ENCODE measurements at places on chromosomes 16 and 17.

GRCh38 chr16:74745109-74745615 is 29.5 kb downstream of the FA2H start:
- no peak for DNase-seq

GRCh38 chr17:66684261-66684660 is 150.7 kb upstream of the CACNG5 start:
- no peak for DNase-seq

DNA sequence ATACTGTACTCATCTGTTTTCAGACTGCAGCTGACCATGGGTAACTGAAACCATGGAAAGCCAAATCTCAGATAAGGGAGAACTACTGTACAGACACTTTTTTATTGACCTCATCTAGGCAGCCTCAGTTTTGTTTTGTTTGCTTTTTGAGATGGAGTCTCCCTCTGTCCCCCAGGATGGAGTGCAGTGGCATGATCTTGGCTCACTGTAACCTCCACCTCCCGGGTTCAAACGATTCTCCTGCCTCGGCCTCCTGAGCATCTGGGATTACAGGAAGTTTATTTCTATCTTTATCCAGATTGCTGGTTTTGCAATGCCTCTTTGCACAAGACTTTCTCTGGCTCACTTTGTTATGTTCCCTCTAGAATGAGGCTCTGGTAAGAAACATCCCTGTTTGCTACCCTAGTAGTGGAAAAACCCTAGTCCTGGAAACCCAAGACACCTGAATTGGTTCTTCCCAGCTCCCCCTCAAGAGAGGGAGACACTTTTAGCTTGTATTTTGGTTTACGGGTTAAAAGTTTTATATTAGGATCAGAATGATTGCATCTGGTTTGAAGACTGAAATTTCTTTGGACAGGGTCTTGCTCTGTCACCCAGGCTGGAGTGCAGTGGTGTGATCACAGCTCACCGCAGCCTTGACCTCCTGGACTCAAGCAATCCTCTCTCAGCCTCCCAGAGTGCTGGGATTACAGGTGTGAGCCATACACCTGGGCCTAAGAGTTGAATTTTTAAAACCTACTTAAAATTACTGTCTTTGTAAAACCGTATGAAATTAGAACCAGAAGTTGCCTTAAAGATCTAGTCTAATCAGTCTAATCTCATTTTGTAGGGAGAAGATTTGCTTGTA is 38.9 kb downstream of the ZNF207 start:
- DNase-seq = no peak

GRCh38 chr16:12436201-12436657 is 367.5 kb downstream of the CPPED1 start:
- DNase-seq = no peak

DNA sequence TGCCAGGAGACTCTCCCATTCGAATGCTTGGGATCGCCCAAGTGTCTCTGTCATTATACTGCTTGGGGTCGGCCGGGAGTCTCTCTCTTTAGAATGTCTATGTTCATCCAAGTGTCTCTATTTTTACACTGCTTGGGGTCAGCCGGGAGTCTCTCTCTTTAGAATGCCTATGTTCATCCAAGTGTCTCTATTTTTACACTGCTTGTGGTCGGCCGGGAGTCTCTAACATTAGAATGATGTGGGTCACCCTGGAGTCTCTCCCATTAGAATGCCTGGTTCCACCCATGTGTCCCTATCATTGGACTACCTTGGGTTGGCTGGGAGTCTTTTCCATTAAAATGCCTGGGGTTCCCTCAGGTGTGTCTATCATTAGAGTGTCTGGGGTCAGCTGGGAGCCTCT is 2230.4 kb downstream of the TP53TG3F start:
- DNase-seq = no peak
